ENCODE measurements at places on chromosomes 11 and 22.
A peak's percentile ranks its signal among the peaks of the same experiment; 100 is the strongest.

GRCh38 chr11:120798854-120799253, 225.0 kb upstream of the TBCEL start:
- DNase-seq = no peak

GRCh38 chr11:5366856-5367255, 15.5 kb downstream of the OR51B6 start:
- DNase-seq = no peak

DNA sequence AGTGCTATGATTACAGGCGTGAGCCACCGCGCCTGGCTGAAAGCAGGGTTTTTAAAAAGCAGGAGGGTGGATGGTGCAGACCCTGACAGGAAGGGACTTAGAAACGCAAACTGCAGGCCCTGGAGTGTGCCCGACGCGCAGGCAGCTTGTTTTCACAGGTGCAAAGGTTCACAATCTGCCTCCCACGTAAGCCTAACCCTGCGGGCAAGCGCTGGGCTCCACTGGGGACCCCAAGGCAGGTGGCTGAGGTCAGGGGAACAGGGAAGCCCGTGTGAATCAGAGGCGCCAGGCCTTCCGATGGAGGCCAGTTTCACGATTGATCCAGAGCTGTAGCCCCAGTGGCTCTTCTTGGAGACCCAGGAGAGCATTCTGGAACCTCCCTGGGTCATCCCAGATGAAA, 256.3 kb downstream of the BRD1 start:
- no peak for DNase-seq

DNA sequence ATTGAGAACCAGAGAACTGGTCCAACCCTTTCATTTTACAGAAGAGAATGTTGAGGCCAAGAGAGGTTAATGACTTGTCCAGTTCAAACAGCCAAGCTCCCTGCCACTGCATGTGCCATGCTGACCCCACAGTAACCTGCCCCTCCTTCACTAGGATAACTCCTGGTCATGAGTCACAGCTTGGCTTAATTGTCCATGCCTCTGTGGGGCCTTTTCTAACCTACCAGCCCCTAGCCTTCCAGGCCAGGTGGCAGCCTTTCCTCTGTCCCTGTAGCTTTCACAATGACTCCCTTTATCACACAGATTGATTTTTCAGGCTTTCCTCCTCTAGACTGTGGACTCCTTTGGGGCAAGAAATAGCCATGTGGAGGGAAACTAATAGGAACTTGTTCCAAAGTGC, 97.2 kb downstream of the PIWIL4 start:
- DNase-seq = no peak

GRCh38 chr11:46421257-46421880, 29.8 kb upstream of the CHRM4 start:
- no peak for DNase-seq

GRCh38 chr11:64241241-64241490, 271 bp downstream of the FKBP2 start:
- peak; percentile 96 for DNase-seq

DNA sequence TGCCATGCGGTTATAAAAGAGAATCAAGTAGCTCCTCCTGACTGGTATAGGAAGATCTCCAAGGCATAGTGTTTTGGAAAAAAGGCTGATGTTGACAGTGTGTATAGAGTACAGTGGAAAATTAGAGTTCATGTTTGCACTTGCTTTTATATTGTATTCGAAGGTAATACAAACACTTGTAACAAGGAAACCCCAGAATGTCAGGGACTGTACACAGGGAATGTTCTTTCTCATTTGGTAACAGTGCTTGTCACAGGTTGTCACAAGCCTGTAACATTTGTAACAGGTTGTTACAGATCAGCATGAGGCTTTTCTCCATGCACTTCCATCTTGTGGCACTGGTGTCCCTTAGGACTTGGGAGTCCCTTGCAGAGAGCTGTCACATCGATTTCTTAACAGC, 64.0 kb downstream of the GRK3 start:
- no peak for DNase-seq

DNA sequence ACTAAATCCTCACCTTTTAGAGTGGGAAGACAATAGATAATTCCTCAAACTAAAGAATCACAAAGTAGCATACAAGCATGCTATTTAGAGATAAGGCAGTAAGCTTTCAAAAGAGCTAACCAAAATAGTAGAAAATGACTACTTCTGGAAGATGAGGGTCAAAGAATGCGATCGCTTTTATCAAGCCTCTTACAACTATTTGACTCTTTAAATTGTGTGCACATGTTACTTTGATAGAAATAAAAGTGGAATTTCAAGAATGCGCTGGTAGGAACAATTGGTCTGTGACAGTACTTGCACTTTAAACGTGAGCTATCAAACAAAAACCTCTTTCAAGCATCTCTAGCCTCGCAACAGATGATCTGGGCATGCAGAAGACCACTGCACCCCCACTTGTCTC, 97.3 kb downstream of the COMMD9 start:
- DNase-seq = no peak

DNA sequence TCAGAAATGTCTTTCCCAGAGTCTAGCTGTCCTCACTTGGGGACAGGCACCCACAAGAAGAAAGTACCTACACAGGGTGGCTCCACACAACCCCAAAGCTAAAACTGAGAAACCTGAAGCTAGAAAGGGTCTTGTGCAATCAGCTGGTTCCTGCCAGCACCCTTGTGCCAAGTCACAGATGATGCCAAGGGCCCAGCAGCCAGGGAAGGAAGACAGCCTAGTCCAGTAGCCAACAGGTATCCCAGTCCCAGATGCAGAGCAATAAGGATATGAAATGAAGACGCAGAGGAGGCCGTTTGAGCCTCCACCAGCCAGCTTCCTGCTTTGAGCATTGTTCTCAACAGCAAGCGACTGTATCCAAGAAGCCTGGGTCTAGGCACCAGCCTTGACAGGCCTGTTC, 6.1 kb downstream of the PLEKHA7 start:
- DNase-seq = no peak

GRCh38 chr11:116202922-116203321, 569.9 kb downstream of the BUD13 start:
- no peak for DNase-seq
